ENCODE measurements at places on chromosomes 6 and 20.

DNA sequence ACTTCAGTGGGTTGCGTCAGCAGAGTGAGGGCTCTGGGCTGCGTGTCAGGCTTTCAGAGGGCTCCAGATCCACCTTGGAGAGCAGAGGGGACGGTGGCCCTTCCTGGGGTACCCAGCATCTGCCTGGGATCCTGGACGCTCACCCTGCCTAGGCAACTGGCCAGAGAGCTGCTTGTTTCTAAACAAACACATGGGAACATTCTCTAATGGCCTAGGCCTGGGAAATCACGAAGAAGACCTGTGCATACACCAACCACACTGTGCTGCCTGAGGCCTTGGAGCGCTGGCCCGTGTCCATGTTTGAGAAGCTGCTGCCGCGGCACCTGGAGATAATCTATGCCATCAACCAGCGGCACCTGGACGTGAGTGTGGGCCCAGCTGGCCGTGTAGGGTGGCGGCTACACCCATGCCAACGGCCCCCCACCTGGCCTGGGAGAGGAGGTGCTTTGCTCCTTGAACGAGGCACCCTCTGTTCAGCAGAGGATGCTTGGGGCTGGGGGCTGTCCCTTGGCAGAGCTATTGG lies 32.2 kb downstream of the PYGB start:
- DNase-seq: peak; percentile 87

DNA sequence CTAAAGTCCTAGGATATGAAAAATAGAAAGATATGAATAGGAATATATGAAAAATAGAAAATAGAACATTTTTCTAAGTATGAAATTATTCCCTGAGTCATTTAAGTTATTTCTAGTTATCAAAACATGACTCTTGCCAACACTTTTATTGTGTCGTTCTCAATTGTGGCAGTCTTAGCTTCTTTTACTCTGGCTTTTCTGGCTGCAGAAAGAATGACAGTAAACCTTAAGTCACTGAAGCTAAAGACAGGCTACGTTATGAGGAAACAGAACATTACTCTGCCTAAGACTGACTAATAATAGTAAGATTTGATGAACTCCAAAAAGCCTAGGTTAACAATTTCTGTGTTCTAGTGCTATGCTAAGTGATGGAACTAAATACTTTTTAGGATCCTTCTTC lies 74.6 kb downstream of the AIG1 start:
- no peak for DNase-seq

- DNase-seq: no peak
Observed at GRCh38 chr6:34491091-34491430, 25.2 kb downstream of the PACSIN1 start.

GRCh38 chr6:10441655-10442009 lies 26.8 kb upstream of the TFAP2A start:
- no peak for DNase-seq

GRCh38 chr20:59305908-59306655 lies 5.7 kb downstream of the EDN3 start:
- DNase-seq: no peak

- DNase-seq: no peak
Observed at GRCh38 chr20:24998631-24999445, 6.3 kb upstream of the APMAP start.

GRCh38 chr6:130424710-130425109 lies 58.9 kb downstream of the TMEM200A start:
- DNase-seq: no peak

GRCh38 chr6:142373268-142374090 lies 71.7 kb downstream of the ADGRG6 start:
- DNase-seq: no peak

DNA sequence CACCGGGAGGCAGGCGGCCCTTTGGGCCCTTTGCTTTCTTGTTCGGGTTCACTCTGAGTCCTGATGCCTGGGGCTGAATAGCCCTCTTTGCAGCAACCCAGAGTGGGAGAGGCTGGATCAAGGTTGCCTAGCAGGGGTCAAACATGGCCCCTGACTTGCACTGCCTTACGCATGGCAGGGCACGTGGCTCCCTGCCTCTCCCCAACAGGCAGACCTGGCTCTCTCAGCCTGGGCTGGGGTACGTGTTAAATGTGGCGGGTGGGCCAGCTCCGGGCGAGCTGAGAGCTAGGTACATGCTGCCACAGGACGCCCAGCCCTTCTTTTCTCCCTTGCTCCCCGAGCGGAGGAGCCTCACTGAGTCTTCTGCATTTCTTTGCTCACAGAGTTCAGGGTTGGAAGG lies 7.3 kb downstream of the C6orf132 start:
- DNase-seq: no peak

DNA sequence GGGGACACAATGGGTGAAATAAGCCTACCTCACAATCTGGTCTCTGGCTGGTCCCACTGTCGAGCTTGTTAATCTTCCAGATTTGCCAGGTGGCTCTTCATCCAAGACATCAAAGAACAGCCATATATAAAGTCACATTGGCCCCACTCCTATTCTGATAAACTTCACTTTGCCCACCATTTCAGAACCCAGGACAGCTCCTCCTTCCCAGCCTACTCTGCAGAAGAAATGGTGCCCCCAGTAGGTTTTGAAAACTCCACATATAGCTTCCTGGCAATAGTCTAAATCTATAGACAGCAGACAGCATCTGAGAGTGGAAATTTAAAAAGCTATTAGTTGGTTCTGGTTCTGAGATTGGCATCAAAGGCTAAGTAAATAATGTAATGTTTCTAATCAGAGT lies 143.1 kb upstream of the PCSK2 start:
- DNase-seq: no peak

GRCh38 chr6:20454204-20454824 lies 52.6 kb downstream of the E2F3 start:
- DNase-seq: no peak

DNA sequence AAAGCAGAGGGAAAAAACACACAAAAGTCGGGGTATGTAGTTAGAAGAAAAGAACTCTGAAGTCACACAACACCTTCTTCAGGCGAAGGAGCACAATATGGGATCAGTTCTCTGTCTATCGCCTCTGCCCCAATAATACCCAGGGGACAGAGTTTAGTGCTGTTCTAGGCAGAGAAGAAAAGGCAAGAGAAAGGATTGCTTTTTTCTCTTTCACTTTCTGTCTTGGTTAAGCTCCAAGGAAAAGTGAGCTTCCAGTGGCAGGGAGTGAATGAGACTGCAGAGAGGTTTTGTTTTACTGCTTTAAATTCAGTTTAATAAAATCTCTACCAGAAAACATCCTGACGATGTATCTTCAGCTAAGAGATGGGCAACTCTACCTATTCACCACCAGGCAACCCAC lies 86.6 kb upstream of the STXBP5 start:
- DNase-seq: no peak

GRCh38 chr6:40903456-40903855 lies 135.6 kb downstream of the UNC5CL start:
- DNase-seq: no peak

GRCh38 chr6:139334806-139335446 lies 39.5 kb downstream of the CITED2 start:
- DNase-seq: no peak

- DNase-seq: no peak
Observed at GRCh38 chr6:35484921-35485392, 11.9 kb downstream of the TEAD3 start.

DNA sequence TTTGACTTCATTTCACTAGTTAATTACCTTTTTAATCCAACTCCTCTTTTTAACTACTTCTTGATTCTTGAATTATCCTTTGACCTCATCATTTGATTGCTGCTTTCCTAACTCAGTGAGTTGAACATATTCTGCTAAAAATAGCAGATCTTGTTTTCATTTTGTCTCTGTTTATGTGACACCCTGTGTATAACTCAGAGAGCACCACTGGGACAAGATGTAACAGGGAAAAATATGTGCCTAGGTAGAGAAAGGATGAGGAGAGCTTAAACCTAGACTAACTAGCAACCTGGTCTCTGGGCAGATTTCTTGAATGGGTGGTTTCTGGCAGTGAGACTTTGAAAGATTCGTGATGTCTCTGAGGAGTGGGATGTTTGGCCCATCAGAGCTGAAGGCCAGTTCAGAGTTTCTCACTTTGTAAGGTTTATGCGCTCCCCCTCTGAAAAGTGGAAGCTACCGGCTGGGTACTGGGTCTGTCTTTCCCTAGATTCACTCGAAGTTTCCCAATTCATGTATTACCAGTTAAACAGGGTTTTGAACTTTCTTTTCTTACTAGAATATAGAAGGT lies 61.8 kb downstream of the TPD52L1 start:
- DNase-seq: no peak
